HFFc6 (cell line): ENCODE measurements at places on chromosomes 7 and 10.

- no peak for DNase-seq
Measured at GRCh38 chr7:146713934-146714333, 597.3 kb downstream of the CNTNAP2 start.

DNA sequence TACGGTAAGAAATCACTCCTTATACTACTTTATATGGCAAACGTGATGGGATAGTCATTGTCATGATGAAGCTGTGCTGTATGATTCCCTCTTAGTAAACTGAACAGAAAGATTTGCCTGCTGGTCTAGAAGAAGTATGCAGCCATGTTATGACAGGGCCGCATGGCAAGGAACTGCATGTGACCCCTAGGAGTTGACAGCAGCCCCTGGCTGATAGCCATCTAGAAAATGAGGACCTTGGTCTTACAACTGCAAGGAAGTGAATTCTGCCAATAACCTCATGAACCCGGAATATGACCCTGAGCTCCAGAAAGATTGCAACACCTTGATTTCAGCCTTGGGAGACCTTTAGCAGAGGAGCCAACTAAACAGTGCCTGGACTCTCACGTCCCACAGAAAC, 193.3 kb downstream of the SEMA3E start:
- DNase-seq: no peak

DNA sequence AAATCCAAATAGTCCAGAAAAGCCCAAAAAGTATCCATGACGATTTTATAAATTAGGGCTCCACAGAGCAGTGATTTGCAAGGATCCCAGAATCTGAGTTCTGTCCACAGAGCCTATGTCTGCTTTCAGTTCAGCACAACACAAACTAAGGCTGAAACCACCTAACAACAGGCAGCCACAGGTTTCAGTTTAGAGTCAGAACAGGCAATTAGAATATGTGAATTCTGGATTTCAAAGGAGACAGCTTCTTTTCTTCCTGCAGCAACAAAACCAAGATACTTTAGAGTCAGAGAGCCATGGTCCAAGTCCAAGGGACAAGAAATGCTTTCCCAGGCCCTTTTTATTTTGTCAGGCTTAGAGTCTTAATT, 23.6 kb downstream of the IFIT3 start:
- peak; percentile 30 for DNase-seq

GRCh38 chr7:32658034-32658433, 162.7 kb downstream of the AVL9 start:
- peak; percentile 1 for DNase-seq

DNA sequence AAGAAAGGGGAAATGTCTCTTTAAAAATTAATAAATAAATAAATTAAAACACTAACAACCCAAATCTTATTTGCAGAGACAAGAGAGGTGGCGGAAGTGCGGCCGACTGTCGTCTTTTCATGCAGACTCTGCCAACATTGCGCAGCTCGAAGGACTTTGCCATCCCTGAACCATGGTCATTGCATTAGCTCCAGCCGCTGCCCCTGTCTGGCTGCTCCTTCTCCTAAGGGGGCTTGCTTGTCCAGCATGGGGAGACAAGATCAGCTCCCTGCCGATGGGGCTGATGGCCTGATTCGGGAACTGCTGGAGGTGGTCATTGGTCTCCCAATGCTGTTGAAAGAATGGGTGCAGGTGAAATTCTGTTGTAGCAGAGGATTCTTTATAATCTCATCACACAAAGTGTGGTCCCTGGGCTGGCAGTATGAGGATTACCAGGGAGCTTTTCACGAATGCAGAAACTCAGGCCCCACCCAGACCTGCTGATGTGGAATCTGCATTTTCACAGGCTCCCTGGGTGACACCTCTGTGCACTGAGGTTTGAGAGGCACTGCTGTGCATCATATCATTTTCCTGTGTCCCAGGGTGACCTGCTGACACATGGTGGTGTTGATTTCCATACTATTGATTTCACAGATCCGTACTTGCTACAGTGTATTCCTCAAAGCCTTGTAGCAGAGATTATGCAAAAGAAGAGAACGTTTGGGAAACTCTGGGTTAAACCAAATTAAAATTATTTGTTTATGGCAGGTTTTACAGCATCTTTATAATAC, 172.4 kb upstream of the ZMIZ1 start:
- no peak for DNase-seq

DNA sequence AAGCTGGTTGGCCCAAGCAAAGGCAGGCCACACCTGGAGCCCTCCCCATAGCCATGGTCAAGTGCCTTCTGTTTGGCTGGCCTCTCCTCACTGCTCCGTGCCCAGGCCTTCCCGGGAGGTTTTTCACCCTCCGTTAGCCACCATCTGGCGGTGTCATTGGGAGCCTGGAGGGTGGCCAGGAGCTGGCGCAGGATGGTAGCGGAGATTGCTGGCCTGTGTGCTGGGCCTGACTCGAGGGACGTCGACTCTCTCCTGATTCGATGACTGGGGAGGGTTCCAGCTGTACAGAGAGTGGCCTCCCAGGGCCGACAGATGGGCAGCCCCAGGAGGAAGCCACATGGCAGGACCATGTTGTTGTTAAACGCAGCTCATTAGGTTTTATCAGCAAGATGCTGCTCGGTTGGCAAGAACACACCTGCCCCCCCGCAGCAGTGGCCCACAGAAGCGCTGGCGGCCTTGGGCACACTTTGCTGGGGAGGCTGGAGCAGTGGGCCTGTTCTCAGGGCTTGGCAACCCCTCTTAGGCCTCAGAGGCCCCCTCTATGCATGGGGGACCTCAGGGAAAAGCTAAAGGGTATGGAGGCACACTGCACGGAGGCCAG, 64.0 kb upstream of the CACUL1 start:
- DNase-seq: no peak

DNA sequence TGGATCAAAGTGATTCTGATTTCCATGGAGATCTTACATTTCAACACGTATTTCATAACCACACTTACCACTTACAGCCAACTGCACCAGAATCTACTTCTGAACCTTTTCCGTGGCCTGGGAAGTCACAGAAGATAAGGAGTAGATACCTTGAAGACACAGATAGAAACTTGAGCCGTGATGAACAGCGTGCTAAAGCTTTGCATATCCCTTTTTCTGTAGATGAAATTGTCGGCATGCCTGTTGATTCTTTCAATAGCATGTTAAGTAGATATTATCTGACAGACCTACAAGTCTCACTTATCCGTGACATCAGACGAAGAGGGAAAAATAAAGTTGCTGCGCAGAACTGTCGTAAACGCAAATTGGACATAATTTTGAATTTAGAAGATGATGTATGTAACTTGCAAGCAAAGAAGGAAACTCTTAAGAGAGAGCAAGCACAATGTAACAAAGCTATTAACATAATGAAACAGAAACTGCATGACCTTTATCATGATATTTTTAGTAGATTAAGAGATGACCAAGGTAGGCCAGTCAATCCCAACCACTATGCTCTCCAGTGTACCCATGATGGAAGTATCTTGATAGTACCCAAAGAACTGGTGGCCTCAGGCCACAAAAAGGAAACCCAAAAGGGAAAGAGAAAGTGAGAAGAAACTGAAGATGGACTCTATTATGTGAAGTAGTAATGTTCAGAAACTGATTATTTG, 15.3 kb downstream of the HNRNPA2B1 start:
- DNase-seq: no peak

DNA sequence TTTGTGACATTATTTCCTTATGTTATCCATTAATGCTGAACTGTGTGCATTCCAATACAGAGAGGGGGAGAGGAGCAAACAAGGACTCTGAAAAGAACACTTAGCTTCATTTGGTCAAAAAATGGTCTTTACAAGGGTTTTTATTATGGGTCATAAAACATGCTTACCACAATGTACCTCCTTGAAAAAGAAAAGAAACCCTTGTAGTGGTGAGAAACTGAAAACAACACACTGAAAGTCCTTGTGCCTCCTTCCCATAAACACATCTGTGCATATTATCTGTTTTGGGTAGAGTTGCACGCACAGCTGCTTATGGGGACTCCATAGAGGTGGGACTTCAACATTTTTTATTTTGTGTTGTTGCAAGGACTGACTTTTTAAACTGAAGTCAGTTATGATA, 98.7 kb downstream of the CDK6 start:
- no peak for DNase-seq

GRCh38 chr10:97889461-97890265, 40.0 kb downstream of the GOLGA7B start:
- DNase-seq: no peak

DNA sequence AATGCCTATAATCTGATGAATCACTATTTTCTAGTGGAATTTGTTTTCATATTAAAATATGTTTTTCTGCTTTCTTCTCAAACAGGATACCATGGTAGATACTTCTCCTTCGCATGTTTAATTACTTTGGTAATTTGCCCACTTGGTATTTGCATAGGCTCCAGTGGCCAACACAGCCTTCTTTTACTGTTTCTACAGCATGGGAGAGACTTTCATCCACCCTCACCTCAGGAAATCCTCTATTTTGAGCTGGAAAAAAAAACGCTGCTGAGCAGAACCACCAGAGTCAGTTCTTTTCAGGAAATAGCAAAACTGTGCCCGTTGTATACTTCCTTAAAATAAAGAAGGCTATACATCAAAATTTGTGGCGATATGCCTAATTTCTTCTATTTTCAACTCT, 213.3 kb downstream of the MDFIC start:
- DNase-seq: no peak

DNA sequence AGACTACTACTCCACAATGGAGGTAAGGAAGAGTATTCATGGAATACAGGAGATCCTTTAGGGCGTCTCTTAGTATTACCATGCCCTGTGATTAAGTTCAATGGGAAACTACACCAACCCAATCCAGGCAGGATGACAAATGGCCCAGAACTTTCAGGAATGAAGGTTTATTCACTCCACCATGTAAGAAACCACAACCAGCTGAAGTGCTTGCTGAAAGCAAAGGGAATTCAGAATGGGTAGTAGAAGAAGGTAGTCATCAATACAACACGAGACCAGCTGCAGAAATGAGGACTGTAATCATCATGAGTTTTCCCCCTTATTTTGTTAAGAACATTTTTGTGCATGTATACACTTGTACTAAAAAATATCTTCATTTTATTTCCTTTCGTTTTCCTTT, 76.6 kb downstream of the GPR37 start:
- no peak for DNase-seq

DNA sequence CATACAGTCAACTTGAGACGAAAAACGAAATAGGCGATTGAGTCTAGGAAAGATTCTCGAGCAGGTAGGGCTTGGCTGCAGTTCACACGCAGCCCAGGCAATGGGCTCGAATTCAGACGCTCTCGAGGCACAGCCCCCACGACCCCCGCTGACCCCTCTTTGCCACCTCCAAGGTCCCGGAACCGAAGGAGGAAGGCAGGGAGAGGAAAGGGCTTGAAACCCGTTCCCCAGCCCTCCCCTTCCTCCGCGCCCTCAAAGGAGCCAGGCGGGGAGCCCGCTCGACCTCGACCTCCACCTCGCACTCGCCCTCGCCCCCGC, 441 bp downstream of the CCDC186 start:
- no peak for DNase-seq

- DNase-seq: no peak
Measured at GRCh38 chr10:88116971-88117626, 253.7 kb downstream of the PTEN start.

GRCh38 chr7:116851175-116851574, 11.2 kb upstream of the CAPZA2 start:
- DNase-seq: no peak

- peak; percentile 68 for DNase-seq
Measured at GRCh38 chr7:13829914-13830900, 159.3 kb downstream of the ETV1 start.

DNA sequence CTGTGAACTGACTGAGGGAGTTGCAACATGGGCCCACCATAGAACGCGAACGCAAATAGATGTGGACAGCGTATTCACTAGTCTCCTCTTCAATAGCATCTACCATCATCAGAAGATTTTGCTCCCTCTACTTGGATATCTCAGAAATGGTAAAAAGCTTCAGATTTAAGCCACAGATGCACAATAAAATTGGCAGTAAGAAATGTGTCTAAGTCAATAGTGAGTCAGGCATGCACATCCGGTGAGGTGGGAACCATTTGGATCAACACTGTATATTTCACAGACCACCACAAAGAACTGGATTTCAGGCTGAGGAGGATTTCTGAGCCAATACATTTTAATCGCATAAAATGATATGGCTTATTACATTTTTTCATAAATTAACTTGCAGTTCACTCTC, 111.5 kb upstream of the ADAM12 start:
- DNase-seq: no peak

GRCh38 chr7:84364708-84365107, 170.1 kb upstream of the SEMA3A start:
- DNase-seq: peak; percentile 0

- no peak for DNase-seq
Measured at GRCh38 chr10:11255796-11256444, 238.2 kb downstream of the CELF2 start.

- DNase-seq: no peak
Measured at GRCh38 chr7:82210416-82211184, 233.0 kb downstream of the CACNA2D1 start.

DNA sequence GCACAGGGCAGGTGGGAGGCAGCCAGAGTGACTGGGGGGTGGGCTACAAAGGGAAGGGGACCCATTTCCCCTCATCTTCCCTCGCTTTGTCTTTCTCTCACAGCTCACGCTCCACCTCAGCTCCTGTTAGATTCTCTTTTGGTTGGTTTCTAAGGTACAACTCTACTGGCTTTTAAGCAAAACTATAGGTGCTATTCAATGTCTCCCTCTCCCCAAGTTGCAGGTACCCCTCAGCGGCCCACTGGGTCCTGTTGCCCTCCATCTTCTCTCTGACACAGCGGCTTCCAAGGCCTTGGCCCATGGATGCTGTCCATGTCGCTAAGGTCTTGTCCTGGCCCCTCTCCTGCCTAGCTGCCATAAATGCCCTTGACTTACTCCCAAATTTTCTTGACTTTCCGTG, 168.4 kb downstream of the COBL start:
- no peak for DNase-seq

GRCh38 chr7:8295638-8296361, 33.8 kb upstream of the ICA1 start:
- peak; percentile 81 for DNase-seq

DNA sequence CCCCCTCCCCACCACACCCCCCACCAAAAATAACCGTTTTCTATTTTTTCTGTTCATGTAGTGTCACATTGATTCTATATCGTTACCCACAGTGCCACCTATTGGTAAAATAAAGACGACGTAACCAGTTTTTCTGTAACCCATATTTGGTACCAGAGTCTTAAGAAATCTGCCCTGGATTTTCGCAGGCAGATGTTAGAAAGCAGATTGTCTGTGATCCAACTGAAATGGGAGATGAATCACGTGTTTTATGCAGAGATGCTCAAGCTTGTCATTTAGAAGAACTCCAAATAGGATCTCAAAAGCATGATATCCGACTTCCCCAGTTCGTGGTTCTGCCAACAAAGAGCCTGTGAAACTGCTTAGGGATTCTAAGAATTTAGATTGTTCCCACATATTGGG, 261.1 kb upstream of the CSTF2T start:
- peak; percentile 53 for DNase-seq

DNA sequence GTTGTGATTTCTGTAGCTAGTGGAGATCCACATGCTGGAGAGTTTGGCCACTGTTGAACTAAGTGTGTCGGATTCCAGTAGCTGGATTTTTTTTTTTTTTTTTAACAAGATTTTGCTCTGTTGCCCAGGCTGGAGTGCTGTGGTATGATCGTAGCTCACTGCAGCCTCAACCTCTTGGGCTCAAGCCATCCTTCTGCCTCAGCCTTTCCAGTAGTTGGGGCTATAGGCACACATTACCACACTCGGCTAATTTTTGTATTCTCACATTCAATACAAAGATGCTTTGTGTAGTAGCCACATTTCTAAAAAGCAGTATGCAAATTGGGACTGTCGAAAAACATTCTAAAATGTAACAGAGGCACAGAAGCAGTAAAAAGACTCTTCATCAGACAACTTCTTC, 63.5 kb downstream of the RABGEF1 start:
- no peak for DNase-seq

GRCh38 chr10:16930540-16930939, 113.3 kb upstream of the RSU1 start:
- no peak for DNase-seq
